ENCODE measurements at places on chromosomes 1 and 21.
A peak's percentile ranks its signal among the peaks of the same experiment; 100 is the strongest.

DNA sequence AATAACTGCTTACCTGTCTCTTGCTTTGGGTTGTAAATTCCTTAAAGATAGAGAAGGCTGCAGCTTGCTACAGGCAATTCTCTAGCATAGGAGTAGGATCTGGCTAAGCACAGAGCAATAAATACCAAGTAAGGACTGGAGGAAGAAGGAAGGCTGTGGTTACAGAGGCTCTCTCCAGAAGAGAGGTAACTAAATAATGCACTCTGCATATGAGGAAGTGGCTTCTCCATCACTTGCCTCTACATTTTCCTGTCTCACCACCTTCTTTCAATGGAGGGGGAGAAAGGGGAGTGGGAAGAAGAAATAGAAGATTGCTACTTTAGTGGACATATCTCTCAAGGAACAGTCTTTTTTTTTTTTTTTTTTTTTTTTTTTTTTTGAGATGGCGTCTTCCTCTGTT, 60.9 kb upstream of the LAX1 start:
- DNase-seq = no peak

DNA sequence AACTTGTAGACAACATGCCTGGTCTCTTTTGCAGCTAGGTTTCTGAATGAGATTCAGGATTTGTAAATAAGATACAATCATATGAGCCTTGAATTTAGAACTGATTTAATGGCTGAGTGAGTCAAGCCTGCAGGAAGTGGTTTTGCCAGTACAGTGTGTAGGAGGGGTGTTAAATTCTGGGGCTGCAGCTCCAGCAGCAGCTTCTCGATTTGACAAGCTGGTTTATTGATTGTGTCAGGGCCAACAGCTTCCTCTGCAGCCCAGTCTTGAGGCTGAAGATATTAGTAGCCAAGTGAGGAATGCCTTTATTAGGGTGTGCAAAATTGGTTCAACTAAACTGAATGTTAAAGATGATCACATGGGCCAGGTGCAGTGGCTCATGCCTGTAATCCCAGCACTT, 11.5 kb upstream of the PLA2G5 start:
- DNase-seq = no peak

DNA sequence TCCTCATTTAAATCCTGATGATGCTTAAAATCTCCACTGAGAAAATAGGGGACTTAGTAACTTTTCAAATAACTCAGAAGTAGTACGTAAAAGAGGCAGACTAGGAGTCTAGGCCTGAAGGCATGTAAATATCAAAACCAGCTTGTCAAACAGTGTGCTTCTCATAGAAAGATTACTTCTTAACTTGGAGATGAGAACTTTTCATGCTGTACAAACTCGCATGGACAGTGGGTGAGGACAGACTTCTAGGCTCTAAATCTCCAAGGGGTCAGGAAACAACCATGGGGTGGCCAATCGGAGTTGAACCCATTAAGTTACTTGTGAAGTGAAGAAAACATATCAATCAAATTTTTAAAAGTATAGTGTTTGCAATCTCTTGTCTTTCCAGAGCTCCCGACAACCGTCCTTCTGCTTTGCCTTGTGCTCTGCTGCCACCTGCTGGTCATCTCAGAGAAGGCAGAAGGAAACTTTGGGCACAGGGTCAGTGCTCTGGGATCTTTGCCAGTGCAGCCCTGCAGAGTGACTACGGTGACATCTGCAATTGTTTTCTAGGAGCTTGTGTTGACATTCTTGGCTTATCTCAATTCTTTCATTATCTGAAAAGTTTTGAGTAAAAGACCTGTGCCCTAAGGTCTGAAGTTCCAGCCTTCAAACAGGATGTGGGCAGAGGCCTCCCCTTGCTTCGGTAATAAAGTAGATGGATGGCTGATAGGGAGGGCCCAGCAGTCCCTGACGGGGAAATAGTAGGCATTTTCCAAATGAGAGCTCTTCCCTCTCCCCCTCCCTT, 105.1 kb upstream of the PDE4B start:
- DNase-seq = peak; percentile 12

GRCh38 chr1:197725044-197725443, 50.2 kb downstream of the DENND1B start:
- DNase-seq = no peak

DNA sequence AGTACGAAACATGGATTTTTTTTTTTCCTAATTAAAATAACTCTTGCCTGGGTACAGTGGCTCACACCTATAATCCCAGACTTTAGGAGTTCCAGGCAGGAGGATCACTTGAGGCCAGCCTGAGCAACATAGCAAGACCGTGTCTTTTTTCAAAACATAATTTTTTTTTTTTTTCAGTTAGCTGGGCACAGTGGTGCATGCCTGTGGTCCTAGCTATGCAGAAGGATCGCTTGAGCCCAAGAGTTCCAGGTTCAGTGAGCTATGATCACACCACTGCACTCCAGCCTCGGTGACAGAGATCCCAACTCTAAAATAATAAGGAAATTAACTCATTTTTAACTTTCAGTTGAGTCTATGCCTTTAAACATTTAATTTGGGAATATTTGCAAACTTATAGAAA, 170.1 kb downstream of the NEK7 start:
- no peak for DNase-seq

- DNase-seq = no peak
Observed at GRCh38 chr21:34795175-34795547, 126.4 kb downstream of the CLIC6 start.

- no peak for DNase-seq
Observed at GRCh38 chr1:184387476-184388318, 868 bp downstream of the C1orf21 start.

DNA sequence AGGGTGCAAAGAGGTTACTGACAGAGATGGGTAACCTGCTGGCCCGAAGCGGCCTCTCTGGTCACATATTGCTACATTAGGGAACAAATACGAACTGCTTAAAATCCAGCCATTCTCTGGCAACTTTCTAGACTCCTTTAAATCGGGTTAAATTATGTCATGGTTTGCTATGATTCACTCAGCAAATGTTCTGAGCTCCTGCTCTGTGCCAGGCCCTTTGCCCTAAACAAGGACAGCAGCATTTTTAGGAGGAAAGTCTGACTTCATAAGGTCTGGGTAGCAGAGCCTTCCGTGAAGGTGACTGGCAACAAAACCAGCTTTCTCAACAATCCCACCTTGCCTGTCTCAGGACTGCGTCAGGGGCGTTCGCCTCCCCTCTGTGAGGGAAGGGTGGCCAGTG, 15.4 kb downstream of the ZP4 start:
- DNase-seq = no peak

DNA sequence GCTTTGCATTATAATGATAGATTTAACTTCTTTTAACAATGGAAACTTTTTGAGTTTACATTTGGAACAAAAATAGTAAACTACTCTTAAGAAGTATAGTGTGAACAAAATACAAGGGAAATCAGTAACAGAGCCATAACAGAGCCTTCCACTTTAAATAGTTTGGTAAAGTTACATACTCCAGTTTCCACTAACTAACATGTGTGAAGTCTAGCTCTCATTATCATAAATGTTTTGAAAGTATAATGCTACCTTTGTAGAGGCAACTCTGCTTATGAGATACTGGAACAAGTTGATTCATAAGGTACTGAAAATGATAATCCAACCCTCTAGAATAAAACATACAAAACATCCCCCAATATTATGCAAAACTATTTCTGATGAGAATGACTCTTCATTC, 1155.1 kb upstream of the ADGRL2 start:
- DNase-seq = no peak

DNA sequence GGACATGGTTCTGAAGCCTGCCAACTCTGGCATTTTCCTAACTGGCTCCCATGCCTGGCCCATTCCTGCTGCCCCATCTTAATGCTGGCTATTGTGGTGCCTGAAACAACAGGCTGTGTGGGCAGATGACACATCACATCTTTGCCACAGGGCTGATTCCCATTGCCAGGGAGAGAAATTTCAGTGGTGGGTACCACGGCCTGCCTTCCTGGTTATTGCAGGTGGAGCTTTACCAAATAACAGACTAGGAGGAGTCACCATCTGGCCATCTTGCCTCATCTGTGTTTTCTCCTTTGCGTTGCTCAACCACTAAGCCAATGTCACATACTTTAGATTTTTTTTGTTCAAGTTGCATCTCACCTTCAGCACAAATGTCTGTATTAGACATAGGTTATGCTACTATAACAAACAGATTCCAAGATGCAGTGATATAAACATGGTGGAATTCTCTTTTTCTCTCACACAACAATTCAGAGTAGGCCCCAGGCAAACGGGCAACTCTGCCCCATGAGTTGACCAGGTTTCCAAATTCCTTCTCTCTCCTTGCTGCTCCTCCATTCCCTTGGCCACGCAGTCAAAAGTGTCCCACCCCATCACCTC, 14.1 kb downstream of the CDA start:
- no peak for DNase-seq

DNA sequence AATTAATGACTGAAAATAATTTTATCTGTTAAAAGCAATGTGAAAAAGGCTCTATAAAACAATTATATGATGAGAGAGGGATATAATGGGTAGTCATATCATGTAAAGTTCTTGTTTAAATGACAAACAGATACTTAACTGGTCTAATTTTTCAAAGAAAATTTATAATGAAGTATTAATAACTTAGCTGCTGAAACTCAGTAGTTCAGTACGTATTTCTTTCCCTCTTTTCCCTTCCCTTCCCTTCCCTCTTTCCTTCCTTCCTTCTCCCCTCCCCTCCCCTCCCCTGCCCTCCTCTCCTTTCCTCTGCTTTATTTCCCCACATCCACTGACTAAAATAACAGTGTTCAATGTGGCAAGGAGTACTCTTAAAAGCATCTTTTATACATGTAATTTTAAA, 123.1 kb upstream of the PTGFR start:
- DNase-seq = no peak

- DNase-seq = no peak
Observed at GRCh38 chr1:155199792-155200191, 7.9 kb downstream of the THBS3 start.

DNA sequence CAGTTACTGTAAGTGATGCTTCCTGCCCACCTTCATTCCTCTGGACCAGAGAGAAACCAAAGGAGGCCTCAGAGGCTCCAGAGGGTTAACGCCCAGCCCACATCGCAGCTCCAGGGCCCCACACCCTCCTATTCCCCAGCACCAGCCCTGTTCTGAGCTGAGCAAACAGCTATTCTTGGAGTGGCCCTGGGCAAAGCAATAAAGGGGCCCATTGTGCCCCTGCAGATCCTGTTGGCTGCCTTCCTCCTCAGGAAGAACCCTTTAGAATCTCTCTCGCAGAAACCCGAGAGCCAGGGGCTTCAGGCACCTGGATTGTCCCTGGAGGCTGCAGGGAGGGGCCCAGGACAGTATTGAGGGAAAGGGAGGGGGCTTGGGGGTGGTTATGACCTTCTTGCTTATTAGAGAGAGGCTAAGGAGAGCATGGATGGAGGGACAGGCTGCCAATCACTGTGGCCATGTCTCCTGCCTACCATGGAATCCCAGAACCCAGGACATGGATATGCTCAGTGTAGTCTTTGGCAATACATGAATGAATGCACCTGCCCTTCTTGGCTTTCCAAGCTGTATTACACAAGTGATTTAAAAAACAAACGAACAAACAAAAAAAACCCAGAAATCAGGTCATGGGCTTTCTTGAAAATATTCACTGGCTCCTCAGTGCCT, 9.2 kb downstream of the PADI2 start:
- peak; percentile 69 for DNase-seq

DNA sequence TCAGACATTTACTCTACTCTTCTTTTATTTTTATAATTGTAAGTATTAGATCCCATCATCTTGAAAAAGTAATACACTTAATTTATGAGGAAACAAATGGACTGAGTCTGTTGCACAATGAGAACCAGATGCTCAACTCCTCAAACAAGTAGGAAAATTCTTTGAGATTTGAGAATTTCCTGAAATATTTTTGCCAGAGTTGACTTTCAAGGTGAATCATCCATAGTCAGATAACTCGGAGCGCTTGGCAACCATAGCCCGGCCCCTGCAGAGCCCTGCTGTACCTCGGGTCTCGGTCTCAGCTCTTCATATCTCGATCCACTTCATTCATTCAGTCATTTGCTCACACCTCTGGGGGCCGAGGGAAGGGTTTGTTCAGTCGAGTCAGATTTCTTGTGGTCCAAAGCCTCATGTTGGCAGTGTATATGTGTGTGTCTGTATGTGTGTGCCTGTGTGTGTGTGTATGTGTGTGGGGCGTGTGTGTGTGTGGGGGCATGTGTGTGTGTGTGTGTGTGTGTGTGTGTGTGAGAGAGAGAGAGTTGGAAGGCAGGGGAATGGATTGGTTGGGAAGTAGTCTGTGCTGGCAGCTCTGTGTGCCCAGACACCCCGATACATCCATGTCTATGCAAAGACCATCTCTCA, 18.1 kb upstream of the PCP4 start:
- DNase-seq = no peak

- DNase-seq = peak; percentile 39
Observed at GRCh38 chr1:37034121-37035013, at the start of gene GRIK3. GRIK3 (minus strand) TSS chr1:37034515; CDS start chr1:37034108, 407 bp downstream.

GRCh38 chr21:43805275-43805800, 16.0 kb downstream of the RRP1 start:
- DNase-seq = no peak

DNA sequence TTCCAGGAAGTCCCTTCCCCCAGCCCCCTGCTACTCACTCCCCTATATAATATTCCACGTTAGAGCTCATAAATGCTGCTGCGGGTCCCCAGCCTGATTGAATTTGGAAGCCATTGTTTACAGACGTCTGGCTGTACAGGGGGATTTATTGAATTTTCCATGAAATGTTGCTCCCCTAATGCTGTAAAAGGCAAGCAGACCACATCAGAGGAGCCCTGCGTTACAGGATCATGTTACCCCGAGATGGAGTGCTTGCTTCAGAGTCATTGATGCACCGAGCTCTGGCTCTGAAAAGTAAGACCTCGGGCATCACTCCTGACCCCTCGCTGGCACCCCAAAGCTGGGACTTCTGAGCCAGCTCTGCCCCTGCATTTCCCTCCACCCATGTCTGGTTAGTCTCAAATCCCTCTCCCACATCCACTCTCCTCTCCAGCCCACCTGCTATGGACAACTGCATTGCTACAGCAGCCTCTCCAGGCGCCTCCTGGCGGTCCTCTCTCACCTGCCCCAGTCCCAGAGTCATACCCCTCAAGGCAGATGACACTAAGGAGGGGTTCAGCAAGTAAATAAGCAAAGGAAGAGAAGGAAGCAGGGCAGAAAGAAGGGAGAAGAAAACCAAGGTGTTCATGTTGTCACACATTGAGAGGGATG, 127.8 kb downstream of the TMEM53 start:
- DNase-seq = no peak

- no peak for DNase-seq
Observed at GRCh38 chr1:144101397-144102045, 129.7 kb upstream of the FAM72C start.

DNA sequence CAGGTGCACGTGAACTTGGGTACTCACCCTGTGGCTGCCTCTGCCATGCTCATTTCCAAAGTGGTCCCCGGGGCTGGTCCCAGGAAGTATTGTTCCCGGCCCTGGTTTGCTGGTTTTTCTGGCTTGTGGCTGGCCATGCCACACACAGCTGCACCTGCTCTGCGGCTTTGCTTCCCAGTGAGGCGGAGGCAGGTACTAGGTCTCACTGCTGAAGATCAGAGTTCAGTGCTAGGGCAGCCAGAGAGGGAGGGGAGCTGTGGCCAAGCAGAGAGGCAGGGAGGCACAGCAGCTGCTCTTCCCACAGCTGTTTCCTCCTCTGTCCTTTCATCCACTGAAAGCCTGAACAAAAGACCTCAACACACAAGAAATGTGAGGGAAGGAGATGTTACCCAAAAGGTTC, 30.5 kb downstream of the ENO1 start:
- peak; percentile 81 for DNase-seq

- no peak for DNase-seq
Observed at GRCh38 chr1:68814067-68814466, 317.2 kb upstream of the DEPDC1 start.

GRCh38 chr1:201724766-201725118, 104.2 kb upstream of the IPO9 start:
- no peak for DNase-seq

- DNase-seq = peak; percentile 52
Observed at GRCh38 chr1:24201941-24202440, 14.9 kb upstream of the IFNLR1 start.
